ACHN (cell line): ENCODE measurements at places on chromosomes 2 and 18.

- no peak for DNase-seq
These were observed 2109.8 kb upstream of the CELF4 start for GRCh38 chr18:39675368-39675767.

DNA sequence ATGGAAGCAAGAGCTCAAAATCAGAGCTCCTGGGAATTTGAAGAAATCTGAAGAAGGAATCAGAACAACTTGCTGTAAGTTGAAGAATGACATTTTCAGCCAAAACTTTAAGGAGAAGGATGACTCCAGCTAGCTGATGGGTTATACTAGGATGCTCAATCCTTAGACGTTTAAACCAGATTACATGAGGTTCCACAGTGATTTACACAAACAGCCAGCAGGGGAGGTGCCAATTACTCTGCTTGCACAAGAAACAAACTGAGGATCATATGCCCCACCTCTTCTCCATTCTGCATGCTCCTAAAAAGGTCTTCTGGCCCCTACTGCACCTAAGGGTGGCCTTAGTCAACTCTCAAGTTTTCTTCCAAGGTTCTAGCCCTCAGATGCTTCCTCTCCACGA, 47.9 kb upstream of the PCBP1 start:
- no peak for DNase-seq

- DNase-seq, result no peak
These were observed 199.8 kb downstream of the KCNE4 start for GRCh38 chr2:223251656-223252229.

GRCh38 chr2:12931186-12931844, 214.6 kb downstream of the TRIB2 start:
- DNase-seq, result peak; percentile 43

- no peak for DNase-seq
These were observed 258.6 kb downstream of the SRBD1 start for GRCh38 chr2:45352506-45352905.

- DNase-seq, result peak; percentile 54
These were observed 251.5 kb upstream of the NXPH2 start for GRCh38 chr2:139031722-139032121.

DNA sequence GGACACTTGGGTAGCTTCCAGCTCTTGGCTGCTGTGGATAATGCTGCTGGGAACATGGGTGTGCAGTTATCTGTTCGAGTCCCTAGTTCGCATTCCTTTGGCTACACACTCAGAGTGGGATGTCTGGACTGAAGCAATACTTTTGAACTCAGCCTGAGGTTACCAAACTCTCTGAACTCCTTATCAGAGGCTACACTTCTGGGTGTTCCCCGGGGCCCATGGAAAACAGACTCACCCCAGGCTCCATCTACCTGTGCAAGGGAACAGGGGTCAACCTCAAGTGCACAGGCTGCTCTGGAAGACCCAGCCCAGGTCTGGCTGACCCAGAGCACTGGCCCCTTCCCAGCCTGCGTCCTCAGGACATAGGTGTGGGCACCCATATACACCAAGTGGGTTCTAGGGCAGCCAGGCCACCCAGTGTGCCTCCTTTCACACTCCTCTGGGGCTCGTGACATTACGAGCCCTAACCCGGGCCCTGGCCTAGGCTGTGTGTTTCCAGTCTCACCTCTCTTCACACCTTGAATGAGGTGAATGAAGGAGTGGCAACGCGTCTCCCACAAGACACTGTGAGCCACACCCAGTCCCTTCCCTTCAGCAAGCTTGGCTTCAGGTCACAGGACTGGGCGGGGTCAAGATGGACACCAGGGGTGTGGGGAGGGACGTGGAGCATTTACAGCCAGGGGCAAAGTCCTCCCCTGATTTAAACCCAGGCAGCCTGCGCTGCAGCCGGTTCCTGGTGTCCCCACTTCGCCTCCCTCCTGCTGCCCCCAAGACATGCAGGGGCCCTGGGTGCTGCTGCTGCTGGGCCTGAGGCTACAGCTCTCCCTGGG, at the start of gene ALPI:
ALPI (plus strand) TSS at position 728 of the 830 bp plus-strand sequence; CDS start at position 775, 47 bp downstream.
- no peak for DNase-seq

- DNase-seq, result peak; percentile 55
These were observed 48.6 kb downstream of the SMAD2 start for GRCh38 chr18:47881752-47882455.

DNA sequence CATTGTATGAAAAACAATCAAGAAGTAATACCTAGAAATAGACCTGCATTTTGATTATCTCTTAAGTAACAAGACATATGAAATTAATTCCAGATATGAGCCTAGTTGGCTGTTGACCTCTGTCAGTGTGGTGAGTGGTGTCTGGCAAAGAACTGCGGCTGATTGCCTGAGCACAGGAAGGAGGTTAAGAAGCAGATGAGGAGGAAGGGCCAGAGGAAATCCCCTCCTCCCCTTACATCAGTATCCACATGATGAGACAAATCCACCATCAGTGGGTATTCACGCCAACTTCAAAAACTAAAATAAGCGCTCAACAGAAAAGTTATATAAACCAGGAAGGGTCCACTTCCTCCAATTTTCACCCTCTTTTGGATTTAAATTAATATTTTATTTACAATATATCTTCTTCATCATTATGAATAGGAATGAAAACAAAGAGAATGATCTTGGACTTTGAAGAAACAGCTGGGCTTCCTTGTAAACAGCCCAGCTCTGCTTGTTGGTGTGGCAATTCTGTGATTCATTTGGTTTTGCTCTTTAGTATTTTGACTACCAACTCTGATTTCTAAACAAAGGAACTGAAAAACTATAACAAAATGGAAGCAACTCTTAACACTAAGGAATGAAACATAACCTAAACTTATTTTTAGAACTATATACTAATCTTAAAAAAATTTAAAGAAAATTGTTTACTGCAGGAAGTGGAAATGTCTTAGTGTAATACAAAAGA, 27.3 kb downstream of the RFTN2 start:
- DNase-seq, result no peak

DNA sequence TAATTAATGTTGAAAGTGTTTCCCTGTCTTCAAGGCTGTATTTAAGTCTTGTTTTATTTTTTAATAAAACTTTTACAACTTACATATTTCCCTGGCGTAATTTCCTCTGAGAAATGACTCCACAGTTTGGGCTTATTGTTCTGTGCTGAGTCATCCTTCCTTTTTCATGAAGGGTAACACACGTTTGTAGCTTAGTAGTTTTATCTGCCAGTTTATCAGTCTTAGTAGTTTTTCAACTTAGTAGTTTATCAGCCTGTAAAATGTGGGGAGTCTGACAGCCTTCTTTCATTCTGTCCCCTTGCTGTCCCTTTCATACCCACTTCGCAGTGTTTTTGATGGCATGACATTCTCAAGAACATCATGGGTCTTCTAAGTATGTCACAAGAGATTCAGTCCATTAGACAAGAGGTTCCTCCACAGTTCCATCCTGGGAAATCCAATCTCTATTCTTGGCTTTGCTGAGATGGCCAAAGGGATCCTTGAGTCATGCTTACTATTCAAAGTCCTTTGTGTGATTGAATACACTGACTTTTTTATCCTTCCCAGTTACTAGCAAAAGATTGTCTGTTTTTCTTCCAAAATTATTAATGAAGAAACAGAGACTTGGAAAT, 60.0 kb upstream of the SGPP2 start:
- DNase-seq, result no peak

DNA sequence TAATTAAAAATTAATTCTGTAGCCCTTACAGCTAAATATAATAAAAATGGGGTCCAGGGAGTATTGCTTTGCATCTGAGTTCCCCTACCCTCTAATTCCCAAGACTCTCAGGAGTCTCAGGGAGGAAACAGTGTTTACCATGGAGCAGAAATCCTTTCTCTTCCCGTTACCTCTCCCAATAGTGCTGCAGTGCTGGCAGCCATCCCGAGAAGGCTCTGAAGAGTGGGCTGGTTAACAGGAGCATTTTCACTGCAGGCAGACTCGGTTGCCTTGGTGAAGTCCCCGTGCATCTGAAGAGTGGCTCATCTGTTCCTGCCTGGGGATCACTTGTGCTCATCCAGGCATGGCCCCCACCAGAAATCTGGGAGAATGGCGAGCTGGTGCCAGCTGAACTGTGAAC, 41.8 kb upstream of the TMEM178A start:
- DNase-seq, result no peak
